ENCODE measurements at places on chromosomes 1 and 21.

DNA sequence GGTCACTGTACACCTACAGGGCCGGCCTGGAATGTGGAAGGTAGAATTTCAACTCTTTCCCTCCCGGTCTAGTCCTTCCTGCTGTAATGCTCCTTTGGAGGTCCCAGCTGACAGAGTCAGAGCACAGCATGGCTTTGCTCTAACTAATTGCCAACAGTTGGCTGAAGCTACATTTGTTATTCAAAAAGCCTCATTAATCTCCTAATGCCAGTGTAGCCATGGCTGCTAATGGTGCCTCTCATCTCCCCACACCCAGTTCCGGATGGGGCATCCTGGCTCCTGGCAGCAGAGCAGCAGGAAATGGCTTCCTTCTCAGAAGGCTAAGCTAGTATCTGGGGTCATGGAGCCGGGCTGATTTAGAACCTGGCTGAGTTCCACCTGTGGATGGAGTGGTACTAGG lies 18.7 kb upstream of the CAMK1G start:
- no peak for DNase-seq

DNA sequence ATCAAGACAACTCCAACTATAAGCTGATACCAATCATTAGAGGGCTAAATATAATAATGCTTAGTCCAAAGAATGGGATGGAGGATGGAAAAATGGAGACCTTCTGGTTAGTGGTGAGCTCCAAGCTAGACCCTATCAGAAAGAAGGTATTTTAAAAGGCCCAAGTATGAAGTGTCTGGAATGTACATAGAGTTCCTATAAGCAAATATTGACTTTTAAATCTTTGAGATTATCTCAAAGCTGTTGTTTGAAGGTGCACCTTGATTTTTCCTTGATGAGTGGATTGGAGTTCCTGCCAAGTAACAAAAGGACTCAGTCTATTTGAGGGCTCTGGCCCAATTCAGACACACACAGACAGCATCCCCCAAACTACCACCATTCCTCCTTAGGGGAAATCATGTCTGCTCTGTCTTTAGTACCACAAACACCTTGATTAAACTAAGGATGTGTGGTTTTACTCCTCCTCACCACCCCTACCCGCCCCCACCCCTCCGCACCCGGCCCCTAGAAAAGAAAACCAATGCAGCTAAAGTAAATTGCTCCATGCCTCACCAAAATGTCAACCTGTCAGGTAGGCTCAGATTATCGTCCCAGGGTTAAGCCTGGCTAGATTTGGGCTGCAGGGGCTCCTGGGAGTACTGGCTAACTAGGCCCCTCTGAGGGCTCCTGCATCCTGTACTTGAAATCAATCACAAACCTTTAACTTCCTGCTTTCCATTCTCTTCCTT lies 59.4 kb downstream of the CDC7 start:
- no peak for DNase-seq

DNA sequence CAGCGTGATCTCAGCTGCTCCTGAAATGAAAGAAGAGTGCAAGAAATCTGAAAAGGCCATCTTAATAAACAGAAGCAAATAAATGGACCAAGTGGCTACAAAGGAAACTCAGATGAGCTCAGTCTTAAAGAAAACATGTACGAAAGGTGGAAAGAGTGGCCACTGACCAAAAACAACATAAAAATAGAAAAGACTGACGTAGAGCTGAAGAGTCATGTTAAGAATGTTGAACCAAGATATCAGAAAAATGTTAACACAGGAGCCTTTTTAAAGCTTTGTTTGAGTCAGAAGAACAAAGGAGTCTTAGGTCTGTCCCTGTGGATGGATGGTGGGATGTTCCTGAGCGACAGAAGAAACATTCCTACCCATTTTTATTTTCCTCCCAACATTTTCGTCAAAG lies 30.8 kb upstream of the ZNF648 start:
- DNase-seq: no peak

- DNase-seq: no peak
Measured at GRCh38 chr1:147260956-147261355, 18.5 kb downstream of the CHD1L start.

GRCh38 chr1:164803366-164803765 lies 244.4 kb downstream of the PBX1 start:
- DNase-seq: no peak

GRCh38 chr1:228867108-228867950 lies 132.1 kb downstream of the RHOU start:
- peak; percentile 5 for DNase-seq

GRCh38 chr1:237287876-237288521 lies 246.0 kb downstream of the RYR2 start:
- DNase-seq: no peak

DNA sequence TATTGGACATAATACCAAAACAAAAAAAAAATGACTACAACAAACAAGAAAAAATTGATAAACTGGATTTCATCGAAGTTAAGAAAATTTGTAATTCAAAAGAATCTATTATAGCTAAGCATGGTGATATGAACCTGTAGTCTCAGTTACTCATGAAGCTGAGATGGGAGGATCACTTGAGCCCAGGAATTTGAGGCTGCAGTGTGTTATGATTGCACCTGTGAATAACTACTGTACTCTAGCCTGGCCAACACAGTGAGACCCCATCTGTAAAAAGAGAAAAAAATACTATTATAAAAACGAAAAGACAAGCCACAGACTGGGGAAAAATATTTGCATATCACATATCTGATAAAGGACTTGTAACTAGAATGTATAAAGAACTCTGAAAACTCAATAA lies 24.5 kb upstream of the TRIM62 start:
- no peak for DNase-seq

- DNase-seq: no peak
Measured at GRCh38 chr21:40244981-40245380, 377.7 kb downstream of the PCP4 start.

DNA sequence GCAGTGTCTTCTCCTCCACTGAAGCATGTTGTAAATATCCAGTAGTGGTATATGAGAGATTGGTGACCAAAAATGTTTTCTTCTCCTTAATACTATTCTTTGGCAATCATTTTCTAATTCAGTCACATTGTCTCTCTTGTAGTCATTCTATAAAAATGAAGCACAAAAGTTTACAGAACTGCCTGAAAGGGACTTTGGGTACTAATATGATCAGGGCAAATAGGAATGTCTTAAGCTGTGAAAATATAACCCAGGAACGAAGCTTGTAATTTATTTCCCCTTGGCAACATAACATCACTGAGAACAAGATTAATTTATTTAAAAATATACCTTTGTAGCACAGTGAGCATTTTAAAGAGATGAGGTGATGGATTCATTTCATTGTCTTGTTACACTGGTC lies 4.9 kb downstream of the B3GALT2 start:
- no peak for DNase-seq

GRCh38 chr1:246875041-246876026 lies 56.4 kb downstream of the AHCTF1 start:
- DNase-seq: no peak

DNA sequence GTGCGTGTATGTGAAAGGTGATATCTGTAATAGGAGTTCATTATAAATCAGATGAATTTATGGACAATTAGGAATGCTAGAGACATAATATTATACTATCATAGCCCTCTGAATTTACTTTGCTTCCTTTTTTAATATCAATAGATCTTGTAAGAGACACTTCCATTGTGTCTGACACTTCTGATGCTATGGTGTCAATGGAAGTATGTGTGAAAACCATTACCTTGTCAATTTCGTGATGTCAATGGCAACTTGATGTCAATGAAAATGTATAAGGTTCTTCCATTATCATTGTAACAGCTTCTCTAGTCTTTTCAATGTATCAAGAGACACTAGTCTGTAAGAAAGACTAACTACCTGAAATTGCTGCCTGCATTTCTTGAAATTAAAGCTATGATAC lies 296.8 kb upstream of the DPYD start:
- DNase-seq: no peak

DNA sequence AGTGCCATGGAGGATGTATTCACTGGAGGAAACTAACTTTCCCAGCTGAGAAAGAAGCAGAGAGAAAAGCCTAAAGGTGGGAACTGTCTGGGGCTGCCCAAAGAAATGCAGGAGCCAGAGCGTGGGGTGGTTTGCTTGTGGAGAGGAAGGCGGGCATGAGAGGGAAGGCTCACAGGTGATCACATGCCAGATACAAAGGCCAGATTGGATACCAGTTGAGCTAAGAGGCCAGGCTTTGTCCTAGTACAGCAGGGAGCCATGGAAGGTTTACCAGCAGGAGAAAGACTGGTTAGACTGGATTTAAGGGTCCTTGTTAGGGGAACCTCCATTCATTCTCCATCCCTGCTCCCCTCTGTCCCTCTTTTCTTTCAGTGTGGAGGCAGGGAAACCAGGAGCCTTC lies 66.4 kb downstream of the BEND5 start:
- no peak for DNase-seq

GRCh38 chr1:219459351-219460080 lies 153.4 kb downstream of the ZC3H11B start:
- DNase-seq: no peak

DNA sequence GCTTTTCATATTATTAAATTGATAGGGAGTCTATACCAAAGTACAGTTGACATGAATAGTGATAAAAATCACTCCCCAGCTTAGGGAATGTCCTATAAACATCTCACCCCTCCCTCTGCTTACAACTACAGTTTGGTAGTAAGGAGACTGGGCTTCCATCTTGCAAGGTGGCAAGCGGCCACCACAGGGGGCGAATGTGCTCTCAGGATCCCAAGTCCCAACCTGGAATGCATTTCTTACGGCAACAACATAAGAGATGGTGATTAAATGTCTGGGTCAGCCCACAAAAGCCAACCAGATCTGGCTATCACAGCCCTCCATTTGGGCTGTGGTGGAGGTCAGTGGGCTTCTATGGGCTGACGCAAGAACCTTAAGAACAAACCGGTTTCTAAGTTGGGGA lies 68.0 kb downstream of the SMYD2 start:
- no peak for DNase-seq

DNA sequence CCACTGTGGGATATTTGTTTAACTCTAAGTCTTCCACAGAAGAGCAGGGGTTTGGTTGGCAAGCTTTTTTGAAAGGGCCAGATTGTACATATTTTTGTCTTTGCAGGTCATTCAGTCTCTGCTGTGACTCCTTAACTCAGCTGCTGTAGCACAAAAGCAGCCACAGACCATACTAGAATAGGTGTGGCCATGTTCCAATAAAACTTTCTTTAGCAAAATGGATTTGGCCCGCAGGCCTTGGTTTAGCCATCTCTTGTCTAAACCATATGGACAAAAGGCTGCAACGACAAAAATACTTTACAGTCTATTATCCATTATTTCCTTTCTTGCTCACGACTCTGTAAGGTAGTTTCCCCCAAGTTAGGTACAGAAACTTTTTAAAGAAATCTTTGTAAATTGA lies 60.5 kb downstream of the ESRRG start:
- no peak for DNase-seq

DNA sequence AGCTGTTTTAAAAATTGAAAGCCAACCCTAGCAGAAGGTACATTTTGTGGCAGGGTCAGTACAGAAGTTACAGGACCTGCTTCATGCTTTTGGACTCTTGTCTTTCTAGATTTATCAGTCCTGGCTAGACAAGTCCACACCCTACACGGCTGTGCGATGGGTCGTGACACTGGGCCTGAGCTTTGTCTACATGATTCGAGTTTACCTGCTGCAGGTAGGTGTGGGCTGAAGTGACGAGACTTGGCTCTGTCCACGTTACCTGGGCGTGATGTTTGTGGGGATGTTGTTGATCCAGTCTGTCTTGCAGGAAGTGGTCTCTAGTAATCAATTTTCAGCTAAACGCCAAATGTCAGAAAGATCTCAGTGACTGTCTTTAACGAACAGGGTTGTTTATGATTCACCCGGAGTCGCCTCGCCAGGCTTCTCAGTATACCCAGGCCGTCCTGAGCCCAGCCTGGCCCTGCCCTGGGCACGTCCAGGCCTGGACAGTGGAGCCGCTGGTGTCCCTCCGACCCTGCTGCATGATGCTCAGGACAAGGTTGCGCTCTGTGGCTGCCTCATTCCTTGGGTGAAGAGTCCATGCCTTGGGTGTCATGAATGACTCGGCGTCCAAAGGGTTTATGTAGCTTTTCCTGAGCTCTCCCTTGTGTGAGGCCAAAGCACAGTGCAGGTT lies 5.5 kb downstream of the RER1 start:
- no peak for DNase-seq

GRCh38 chr1:67680486-67680885 lies 4.5 kb upstream of the GADD45A start:
- no peak for DNase-seq

DNA sequence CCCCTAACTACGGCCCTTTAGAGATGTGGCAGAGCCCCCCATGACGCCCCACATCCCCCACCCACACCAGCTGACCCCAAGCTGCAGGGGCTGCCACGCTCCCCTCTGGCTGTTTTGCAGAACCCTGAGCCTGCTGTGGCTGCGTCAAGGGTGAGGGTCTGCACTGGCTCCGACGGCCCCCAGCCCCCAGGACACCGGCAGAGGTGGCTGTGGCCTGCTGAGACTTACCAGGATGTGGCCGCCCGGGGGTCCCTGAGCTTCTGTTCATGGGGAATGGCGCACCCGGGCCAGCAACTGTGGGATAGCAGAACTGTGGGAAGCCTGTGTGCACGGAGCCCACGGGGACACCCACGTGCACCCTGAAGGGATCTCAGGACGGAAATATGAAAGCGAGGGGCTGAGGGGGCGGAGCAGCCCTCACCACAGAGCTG lies 12.8 kb upstream of the RNF223 start:
- no peak for DNase-seq

GRCh38 chr1:185368913-185369491 lies 52.0 kb upstream of the IVNS1ABP start:
- no peak for DNase-seq

DNA sequence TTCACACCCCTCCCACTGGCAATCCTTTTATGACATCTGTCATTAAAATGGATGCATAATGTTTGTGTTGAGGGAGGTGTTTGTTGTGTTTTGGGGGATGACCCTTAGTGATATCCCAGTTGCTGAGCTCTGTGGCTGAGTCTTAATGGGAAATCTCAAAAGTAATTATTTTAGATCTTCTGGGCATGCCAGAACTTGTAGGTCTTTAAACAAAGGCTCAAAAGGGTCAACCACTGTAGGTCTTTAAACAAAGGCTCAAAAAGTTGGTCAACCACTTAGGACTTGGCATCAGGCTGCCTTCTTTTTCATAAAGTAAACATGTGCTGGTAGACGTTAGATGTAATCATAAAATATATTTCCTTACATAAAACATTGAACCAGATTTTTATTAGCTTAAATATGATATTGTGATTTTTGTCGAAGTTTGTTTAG lies 78.0 kb downstream of the CDC14A start:
- peak; percentile 75 for DNase-seq

Measured in NCI-H1105 (cell line).